Ascending aorta (tissue), 2 donors: ENCODE measurements at places on chromosomes 7 and 10.

DNA sequence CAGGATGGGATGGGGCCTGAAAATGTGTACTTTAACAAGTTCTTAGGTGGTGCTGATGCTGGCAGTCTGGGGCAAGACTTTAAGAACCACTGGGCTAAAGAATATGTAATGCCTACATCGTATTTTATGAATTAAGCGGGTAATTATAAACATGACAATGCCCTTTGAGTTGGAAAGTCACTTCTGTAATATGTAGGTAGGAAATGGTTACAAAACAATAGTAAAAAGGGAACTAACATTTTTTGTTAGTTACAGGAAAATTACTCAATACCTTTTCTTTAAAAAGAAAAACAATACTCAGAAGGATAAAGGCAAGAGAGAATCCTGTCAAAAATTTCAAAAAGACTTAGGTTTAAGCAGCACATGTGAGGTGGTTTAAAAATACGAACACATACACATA is 48.3 kb upstream of the STEAP4 start:
- no peak for DNase-seq

DNA sequence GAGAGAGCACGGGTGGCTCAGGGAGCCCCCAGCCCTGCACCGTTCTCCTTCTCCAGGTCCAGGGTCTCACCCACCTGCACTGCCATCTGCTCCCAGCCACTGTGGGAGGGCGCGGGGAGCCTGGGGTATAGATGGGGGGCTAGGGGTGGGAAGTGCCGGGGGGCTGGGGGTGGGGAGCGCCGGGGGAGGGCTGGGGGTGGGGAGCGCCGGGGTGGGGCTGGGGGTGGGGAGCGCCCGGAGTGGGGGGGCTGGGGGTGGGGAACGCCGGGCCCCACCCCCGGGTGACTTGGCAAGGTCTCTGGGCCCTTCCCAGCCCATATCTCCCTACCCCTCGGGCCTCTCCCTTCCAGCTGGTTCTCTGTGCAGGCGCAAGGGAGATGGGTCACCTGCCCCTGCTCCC is at the start of gene GRIFIN:
Gene GRIFIN (minus strand): TSS at position 101 of the 400 bp plus-strand sequence. CDS start 15 bp downstream, at position 86.
- no peak for DNase-seq

- no peak for DNase-seq
Observed at GRCh38 chr10:13670311-13670710, 83.5 kb downstream of the PRPF18 start.

DNA sequence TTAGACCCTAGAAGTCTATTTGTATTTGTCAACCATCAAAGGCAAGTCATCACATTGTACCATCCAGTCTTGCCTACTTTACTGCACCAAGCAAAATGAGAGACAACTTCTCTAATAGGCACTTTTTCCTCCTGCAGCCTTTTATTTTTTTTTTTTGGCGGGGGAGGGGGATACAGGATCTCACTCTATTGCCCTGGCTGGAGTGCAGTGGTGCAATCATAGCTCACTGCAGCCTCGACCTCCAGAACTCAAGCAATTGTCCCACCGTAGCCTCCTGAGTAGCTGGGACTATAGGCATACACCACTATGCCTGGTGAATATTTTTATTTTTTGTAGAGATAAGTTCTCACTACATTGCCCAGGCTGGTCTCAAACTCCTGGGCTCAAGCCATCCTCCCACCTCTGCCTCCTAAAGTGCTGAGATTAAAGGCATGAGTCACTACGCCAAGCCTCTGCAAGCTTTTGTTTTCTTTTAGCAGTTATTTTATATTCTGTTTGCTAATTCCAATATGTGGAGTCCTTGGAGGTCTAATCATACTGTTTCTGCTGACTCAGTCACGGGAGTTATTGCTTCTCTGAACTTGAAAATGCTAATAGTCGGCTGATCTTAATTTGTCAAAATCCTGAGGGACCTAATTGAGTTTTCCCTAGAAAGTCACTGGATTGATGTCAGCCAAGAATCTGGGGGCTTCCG is 14.2 kb downstream of the KPNA7 start:
- no peak for DNase-seq

GRCh38 chr7:80907141-80907601 is 11.7 kb downstream of the SEMA3C start:
- no peak for DNase-seq

GRCh38 chr10:30834651-30835050 is 197.0 kb downstream of the ZNF438 start:
- DNase-seq, result no peak

- no peak for DNase-seq
Observed at GRCh38 chr7:12769444-12769843, 82.0 kb downstream of the ARL4A start.

DNA sequence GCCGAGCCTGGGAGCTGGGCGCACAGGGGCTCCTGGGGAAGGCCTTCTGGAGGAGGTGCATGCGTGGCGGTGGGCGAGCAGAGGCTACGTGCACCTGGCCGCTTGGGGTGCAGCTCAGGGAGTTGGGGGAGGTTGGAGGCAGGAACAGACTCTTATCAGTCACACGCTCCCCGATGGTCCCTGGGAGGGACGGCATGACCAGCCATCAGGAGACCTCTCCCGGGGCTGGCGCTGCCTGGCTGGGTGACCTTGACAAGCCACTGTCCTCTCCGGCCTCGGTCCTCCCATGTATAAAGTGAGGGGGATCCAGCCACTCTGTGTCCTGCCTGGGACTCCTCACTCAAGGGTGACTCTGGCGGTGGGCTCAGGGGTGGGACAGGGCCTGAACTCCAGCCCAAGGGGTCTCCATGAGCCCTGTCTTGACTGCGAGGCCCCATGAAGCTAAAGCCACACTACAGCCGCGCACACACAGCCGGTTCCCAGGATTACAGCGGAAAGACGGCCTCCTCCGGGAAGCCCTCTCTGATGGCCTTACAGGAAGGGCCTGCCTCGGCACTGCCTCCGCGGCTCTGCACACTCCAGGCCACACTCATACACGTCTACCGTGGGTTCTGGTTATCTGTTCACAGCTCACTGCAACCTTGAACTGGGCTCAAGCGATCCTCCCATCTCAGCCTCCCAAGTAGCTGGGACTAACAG is 2.3 kb downstream of the TMEM184A start:
- no peak for DNase-seq

- DNase-seq, result no peak
Observed at GRCh38 chr10:121313119-121313875, 284.9 kb downstream of the FGFR2 start.

DNA sequence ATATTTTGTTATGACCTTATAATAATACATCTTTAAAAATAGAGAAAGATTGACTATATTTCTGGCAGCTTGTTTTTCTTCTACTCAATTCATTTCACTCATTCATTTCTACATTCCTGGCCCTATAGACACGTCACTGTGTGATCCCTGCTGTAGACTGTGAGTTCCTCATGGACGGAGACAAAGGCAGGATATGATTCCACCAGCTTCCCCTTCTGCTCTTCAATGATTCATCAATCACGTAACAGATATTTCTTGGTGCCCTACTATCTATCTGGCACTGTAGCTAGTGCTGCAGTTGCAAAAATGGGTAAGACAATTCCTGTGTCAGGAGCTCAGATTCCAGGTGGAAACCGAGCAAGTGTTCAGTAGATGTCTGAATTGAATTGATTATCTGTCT is 415.0 kb downstream of the SFMBT2 start:
- DNase-seq, result no peak

DNA sequence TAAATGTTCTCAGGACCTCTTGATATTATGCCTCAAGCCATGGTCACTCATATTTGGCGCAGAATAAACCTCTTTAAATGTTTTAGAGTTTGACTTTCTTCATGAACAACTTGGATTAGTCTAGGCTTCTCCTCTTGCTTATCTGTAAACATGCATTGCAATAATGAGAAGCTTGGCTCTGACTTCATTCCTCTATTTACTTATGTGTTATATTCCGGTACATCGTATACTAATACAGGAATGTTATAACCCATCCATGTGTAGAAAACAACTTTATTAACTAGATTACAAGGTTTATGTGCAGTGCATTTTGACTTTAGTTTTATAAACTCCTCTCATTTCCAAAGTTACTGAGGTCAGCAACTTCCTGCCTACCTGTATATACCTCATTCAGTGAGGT is 944.3 kb upstream of the GHITM start:
- no peak for DNase-seq

- DNase-seq, result no peak
Observed at GRCh38 chr10:61313460-61313859, 139.7 kb downstream of the TMEM26 start.

GRCh38 chr7:82528577-82529310 is 85.2 kb upstream of the CACNA2D1 start:
- DNase-seq, result no peak
